ENCODE measurements at places on chromosomes 3 and 15. TPM values are rescaled to one million over a fixed set of nuclear protein-coding genes. Genes with fewer than 3 reads are reported as not detected.
A peak's percentile ranks its signal among the peaks of the same experiment; 100 is the strongest.

GRCh38 chr15:70036585-70037291 lies 61.0 kb downstream of the TLE3 start:
- DNase-seq, result no peak

DNA sequence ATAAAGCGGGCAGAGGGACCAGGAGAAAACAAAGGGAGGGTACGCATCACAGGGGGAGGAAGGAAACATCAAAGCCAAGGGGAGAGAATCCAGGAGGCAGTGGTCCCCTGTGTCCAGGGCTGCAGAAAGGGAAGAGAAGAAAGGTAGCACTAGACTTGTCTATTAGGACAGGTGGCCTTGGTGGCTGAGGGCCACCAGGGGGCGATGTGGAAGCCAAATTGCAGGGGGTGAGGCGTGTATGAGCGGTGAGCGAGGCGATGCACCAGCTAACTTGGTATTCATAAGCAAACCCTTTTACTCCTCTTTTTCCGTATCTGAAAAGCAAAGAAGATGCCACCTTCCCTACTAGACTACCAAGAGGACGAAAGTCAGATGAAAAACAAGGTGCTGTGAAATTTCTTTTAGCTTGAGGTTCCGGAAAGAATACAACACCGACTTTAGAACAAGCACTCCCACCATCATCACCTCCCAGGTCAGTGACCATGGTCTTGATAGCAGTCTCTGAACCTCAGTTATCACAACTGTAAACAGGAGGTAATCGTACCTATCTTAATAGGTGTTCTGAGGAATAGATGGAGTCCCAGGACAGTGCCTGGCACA lies 654.4 kb upstream of the ADAMTS9 start:
- DNase-seq, result peak; percentile 78

Gene PDIA3
- polyA plus RNA-seq, result 156 TPM

- no peak for DNase-seq
Observed at GRCh38 chr3:179196098-179196497, 47.9 kb downstream of the PIK3CA start.

DNA sequence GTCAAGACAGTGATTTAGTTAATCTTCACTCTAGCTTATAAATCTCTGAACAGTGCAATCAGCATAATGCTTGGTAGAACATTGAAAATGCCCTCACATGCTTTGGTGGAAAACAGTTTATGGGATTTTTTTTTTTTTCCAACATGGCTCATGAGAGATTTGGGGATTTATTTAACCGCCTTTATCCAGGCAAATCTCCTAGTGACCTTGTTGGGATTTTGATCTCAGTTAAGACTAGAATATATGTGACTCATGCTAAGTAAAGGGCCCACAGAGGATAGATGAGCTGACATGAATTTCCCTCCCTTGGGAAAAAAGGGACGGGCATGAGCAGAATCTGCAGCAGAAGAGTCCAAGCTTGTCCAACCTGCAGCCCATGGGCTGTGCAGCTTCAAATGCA lies 18.7 kb downstream of the LRTM1 start:
- no peak for DNase-seq

DNA sequence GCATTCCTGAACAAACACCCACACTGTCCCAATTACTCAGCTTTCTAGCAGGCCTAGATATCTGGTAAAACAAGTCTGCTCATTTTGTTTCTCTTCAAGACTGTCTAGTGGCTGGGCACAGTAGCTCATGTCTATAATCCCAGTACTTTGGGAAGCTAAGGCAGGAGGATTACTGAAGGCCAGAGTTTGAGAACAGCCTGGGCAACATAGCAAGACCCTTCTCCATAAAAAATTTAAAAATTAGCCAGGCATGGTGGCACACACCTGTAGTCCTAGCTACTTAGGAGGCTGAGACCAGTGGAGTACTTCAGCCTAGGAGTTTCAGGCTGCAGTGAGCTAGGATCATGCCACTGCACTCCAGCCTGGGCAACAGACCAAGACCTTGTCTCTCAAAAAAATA lies 6.2 kb upstream of the PTPN23 start:
- DNase-seq, result no peak

DNA sequence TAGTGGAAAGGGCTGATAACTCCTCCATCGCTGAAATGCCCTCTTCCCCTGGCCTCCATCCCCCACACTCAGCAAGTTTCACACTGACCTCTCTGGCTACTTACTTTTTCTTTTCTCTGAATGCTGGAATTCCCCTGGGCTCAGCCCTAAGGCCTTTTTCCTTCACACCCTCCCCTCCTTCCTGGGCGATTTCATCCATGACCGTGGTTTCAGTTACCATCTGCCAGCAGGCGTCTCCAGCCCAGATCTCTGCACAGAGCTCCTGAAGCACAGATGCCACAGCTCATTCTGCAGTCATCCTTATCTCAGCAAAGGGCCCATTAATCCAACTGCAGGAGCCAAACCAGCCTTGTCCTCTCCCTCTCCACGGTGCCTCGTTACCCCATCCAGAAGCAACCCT lies 114.0 kb downstream of the RFTN1 start:
- DNase-seq, result peak; percentile 62

- DNase-seq, result no peak
Observed at GRCh38 chr15:69524296-69524695, 71.7 kb downstream of the RPLP1 start.

- DNase-seq, result no peak
Observed at GRCh38 chr15:63332367-63333124, 49.1 kb downstream of the CA12 start.

DNA sequence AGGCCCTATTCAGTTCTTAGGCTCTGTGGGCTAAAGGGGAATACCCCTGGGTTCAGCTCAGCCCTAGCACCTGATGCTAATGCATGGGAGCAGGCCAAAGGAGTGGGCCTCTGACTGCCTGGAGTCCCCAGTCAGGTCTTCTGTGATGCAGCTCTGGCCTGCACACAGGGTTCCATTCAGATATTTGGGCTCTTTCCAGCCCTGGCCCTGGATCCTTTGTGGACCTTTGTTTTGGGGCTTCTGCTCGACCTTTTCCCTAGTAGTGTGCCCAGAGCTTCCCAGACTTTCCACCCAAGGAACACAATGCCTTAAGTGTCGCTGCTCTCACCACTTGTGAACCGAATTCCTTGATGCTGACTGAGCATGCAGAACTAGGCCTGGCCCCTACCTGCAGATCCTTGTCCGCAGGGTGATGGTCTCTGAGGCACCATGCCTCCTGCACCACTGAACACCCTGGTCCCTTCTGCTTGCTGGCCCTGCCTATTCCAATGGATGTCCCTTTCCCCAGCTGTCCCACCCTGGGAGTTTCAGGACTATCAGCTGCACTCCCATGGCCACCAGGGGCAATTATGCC lies 5.1 kb downstream of the SEC13 start:
- DNase-seq, result no peak

Gene KLHL40
- polyA plus RNA-seq, result 0.29 TPM

DNA sequence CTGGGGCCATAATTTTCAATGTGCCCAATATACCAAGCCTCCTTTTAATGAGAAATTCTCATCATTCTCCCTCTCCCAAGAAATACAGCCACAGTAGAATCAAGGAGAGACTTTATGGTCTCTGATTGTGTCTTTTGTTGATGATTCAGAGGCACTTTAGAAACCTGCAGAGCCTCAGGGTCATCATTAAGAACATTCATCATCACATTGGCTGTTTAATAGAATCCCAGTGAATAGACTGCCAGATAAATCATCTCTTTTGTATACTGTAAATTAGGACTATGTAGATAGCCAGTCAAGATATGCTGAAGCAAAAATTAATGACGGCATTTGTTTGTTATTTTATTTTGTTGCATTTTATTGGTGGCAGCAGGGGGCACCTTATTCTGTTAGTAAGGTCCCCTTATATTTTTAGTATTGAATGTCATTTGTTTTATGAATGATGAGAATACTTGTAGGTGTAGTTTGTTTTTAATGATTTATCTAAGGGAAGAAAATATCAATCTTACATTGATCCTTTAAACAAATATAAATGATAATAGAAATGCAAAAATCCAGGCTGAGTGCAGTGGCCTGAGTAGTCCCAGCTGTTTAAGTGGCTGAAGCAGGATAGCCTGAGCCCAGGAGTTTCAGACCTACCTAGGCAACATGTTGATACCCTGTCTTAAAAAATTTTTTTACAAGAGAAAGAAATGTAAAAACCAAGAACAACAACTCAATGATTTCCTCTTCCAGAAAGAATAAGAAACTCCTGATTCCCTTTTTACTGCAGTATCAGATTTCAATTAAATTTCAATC lies 138.8 kb downstream of the ZBBX start:
- no peak for DNase-seq

- DNase-seq, result no peak
Observed at GRCh38 chr3:13579063-13579462, 30.1 kb downstream of the FBLN2 start.

DNA sequence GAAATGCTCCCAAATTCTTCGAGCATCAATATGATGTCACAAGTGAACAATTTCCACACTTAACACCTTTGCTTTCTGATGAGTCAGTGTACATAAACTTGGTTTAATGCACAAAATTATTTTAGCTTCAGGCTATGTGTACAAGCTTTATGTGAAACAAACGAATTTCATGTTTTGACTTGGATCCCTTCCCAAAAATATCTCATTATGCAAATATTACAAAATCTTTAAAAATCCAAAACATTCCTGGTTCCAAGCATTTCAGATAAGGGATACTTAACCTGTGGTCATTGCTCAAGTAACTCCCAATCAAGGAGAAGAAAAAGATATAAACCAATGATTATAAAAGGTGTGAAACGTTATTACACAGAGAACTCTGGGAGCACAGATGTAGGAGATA lies 25.2 kb downstream of the RAB5A start:
- no peak for DNase-seq

DNA sequence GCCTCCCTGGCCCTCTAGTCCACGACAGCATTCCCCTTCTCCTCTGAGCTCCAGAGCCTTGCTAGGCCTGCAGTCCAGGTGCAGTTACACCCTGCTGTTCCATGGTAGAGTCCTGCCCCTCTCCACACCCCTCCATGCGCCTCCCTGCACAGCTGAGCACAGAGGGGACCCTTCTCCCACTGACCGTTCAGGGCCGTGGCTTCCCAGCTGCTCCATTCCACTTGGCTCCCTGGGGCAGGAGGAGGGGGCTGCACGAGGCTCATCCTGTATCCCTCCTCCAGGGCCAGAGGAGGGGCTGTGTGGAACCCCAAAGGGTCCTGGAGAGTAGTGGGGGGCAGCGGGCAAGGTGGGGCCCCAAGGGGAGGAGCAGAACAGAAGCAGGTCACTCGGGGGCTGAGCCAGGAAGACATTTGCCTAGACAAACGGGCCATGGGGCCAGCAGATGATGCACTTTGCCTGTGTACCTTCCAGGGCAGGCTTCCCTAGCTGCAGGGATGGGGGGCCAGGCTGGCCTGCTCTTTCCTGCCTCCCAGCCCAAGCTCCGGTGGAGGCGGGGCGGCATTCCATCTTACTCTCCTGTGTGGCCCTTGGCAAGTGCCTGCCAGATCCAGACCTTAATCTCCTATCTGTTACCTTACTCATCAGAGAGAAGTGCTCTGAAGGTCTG lies 20.7 kb upstream of the GOLGA6C start:
- DNase-seq, result peak; percentile 36

- DNase-seq, result no peak
Observed at GRCh38 chr15:67906382-67906781, 66.5 kb upstream of the RNU6-1 start.

DNA sequence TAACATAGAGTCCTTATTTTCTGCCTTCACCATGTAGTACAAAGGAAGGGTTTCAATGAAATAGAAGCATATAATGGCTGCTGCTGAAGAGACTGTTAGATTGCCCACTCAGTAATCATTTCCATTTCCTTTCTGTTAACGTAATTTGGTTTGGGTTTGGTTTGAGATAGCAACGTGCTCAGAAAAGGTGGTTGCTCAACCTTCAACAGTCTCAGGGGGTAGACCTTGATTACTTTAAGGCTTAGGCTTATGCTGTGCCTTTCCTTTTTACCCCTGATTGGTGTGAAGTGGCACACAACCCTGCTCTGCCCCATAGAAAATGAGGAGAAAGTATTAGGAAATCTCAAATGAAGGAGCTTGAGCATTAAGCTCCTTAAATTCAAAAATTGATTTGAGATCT lies 163.7 kb upstream of the TP63 start:
- DNase-seq, result no peak

DNA sequence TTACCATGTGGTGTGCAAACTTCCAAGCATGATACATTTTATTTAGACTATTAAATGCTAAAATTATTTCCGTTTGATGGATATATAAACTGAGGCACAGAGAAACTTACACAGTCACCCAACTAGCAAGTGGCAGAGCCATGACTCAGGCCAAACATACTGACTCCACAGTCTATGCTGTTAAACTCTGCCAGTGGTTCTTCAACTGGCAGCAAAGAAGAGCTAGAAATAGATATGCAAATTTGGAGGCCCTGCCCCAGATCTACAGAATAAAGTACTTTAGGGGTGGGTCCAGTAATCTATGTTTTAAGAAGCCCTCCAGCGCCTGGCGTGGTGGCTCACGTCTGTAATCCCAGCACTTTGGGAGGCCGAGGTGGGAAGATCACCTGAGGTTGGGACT lies 400.0 kb downstream of the FOXP1 start:
- no peak for DNase-seq

DNA sequence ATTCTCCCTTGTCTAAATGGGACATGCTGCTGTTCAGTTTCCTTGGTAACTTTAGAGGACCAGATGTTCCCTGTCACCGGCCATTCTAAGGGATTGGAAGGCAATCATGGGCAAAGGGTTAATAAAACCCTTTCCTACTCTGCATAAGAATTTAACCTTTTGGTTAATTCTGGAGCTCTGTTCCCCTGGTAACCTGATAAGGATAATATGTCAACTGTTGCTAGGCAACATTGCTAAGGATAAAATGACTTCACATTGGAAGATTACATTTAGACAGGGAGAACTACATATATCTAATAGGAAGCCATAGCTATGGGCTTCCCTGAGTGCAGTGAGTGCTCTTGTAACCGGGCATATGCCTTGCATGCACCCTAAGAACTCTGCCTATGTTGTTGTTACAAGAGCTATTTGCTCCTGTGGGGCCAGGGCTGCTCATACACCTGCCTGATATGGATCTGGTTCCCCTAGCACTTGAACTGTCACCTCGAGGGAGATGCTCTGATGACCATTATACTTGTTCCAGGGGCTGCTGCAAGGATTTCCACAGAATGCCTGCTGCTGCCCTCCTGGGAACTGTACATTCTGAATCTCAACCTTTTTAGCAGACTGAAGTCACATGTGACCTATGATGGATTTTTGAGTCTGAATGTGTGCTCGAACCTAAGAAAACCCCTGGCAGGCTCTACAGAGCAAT lies 326.3 kb upstream of the PDZRN3 start:
- no peak for DNase-seq

Gene RTF1
- 14.1 TPM for polyA plus RNA-seq

Gene ARHGAP31
- polyA plus RNA-seq, result 14.6 TPM

DNA sequence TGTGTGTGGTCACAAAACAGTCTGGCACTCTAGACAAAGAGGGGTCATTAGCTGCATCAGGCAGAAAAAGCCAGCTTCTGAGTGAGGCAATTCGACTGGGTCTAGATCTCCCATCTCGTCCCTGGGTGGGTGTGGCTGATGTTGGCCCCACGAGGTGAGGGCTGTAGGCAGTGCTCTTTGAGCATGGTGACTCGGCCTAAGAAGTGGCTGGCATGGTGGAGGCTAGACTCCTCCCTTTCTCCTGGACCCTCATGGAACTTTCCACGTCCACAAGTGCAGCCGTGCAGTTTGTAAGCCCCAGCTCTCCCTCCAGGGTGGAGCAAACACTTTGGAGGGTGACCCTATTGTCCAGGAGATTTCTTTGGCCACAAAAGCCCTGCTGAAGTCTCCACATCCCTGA lies 134.1 kb downstream of the OPA1 start:
- DNase-seq, result no peak

Gene CCR9
- not detected for polyA plus RNA-seq

- no peak for DNase-seq
Observed at GRCh38 chr3:15657016-15657415, 55.5 kb downstream of the BTD start.

Gene SLC22A14
- polyA plus RNA-seq, result 0.11 TPM

All from right cardiac atrium (tissue), 5 donors.